Stimulated activated CD4-positive, alpha-beta T cell treated with anti-CD3 and anti-CD28 coated beads, Interleukin-1b, Interleukin-23, amount 100 ng/mL, for 1 hour (primary cell): ENCODE measurements at places on chromosomes 16 and 17.
A peak's percentile ranks its signal among the peaks of the same experiment; 100 is the strongest.

DNA sequence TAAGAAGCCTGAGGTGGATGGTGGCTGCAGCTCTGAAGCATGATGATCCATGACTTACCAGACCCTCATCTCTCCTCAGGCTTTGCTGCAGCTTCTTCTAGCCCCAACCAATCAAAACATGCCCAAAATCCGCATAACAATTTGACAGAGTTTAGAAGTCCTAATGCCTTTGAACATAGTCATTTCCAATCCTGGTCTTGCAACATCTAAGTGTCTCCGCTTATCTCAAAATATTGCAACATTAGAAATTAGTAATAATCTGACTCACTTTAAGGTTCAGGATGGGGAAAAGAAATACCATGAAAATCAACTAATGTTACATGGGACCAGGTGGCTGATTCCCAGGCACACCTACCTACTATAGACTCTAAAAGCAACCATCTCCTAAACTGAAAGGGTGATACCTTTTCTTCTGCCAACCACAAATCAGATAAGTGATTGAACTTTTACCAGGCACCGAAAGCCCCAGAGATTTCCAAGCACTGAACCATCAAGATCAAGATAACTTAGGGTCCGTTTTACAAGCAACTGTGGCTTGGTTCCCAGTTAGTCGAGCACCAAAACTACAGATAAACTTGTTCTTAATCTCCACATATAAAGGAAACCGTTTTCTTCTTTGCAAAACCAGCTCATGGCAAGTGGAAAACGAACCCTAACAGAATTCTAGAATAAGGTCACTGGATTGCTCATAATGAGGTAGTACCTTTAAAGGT lies 14.0 kb downstream of the ERN1 start:
- DNase-seq: no peak

DNA sequence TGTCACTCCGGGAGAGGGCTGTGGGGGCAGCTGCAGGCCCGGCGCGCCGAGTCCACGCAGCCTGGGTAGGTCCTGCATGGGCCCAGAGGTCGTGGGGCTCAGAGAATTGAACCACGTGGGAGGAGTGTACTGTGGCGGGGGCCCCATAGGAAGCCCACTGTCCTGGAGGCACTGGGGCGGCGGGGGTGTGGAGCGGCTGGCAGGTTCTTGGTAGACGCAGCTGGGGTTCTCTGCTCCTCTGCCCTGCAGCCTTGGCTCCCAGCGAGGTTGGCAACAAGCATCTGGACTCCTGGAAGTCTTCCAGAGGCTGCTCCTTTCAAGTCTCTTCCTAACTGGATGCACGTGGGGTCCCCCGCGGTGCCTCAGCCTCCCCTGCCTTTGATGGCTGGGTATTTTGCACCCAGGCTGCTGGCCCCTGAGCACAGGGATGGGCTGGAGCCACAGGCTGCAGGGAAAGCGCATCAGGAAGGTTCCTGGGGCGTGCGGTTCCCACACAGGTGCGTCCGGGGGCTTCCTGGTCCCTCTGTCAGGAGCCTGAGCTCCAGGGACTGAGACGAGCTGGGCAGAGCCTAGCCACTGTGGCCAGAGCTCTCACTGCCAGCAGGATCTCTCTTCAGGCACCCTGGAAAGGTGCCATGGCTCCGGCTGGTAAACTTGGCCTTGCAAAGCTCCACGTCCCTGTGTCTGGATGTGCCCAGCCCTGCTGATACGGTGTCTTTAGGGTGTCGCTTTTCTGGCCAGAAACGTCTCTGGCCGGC lies 9.3 kb downstream of the KCTD5 start:
- DNase-seq: no peak

- DNase-seq: no peak
Measured at GRCh38 chr17:74760404-74761105, 12.1 kb downstream of the NHERF1 start.

GRCh38 chr16:25633549-25633948 lies 58.2 kb upstream of the HS3ST4 start:
- DNase-seq: no peak

DNA sequence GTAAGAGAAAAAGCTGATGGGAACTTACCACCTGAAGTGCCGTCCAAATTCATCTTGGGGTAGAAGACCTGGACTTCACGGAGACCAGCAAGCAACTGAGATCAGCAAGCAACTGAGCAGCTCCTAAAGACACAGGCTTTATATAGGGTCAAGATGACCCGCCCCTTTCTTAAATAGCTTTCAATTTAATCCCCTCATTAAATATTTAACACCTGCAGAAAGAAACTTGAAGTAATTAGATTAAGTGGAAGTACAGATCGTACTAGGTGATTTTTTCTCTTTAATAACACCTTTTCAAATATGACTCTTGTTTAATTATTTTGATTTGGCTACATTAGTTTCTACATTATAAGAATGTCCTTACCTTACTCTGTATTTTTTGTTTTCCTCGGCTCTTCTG lies at the start of gene CPHXL:
CPHXL (minus strand) TSS at position 101 of the 400 bp plus-strand sequence; CDS start at position 53, 48 bp downstream.
- DNase-seq: no peak

DNA sequence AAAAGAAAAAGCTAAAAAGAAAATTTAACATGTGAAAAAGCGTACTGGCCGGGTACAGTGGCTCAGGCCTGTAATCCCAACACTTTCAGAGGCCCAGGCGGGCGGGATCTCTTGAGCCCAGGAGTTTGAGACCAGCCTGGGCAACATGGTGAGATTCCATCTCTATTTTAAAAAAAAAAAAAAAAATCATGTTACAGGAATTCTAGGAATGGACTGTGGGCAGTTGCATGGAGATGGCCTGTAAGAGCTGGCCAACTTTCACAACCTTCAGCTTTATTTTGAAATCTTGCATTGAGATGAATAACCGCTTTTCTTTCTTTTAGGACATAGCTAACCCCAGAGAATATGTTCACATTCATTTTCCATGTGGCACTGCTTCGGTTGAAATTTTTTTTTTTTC lies 8.2 kb upstream of the CIAO3 start:
- no peak for DNase-seq

DNA sequence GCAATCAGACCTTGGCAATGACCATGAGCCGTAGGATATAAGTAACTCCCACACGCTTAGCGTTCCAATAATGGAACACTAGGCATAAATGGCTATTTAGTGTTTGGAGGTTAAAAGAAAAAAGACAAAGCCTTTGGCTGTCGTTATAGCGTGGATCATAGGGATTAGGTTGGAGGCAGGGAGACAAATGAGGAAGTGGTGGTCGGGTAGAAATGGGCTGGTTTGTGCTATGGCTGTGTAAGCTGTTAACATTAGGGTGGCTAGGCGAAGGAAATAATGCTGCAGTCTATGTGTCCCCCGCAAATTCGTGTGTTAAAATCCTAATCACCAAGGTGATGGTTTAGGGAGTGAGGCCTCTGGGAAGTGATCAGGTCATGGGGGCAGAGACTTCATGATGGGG lies 120.4 kb upstream of the IRX6 start:
- DNase-seq: no peak

DNA sequence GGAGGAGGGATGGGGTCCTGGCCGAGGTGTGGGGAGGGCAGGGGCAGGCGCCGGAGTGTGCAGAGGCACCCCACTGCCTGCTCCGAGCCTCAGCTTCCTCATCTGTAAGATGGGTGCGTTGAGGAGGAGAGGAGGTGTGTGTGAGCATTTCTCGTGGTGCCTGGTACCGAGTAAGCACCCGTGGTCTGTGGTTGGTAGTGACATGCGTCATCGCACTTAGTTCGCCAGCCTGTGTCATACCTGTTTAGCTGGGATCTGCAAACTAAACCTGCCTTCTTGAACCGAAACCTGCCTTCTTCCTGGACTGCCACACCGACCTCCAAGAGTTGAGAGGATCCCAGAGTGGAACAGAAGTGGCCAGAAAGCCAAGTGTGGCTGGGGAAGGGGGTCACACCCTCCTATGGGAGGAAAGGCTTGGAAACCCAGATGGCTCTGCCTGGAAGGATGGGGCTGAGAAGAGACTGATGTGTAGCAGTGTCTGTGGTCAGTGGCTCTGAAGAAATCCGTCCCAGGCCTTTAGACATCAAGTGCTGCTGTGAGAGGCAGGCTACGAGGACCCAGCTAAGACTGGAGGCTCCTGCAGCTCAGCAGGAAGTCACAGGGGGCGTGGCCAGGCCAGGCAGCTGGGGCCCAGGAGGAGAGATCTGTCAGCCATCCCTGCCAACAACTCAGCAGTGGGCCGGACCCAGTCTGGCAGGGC lies 162.6 kb upstream of the PLCG2 start:
- DNase-seq: peak; percentile 27

- no peak for DNase-seq
Measured at GRCh38 chr17:70369391-70369790, 200.1 kb downstream of the KCNJ2 start.

- no peak for DNase-seq
Measured at GRCh38 chr17:83175119-83175821, 95.9 kb downstream of the METRNL start.

- no peak for DNase-seq
Measured at GRCh38 chr16:47079860-47080259, 63.9 kb downstream of the NETO2 start.

GRCh38 chr16:71500964-71501363 lies 11.8 kb upstream of the ZNF19 start:
- DNase-seq: no peak

GRCh38 chr17:32936894-32937500 lies 9.0 kb downstream of the TMEM98 start:
- peak; percentile 47 for DNase-seq

DNA sequence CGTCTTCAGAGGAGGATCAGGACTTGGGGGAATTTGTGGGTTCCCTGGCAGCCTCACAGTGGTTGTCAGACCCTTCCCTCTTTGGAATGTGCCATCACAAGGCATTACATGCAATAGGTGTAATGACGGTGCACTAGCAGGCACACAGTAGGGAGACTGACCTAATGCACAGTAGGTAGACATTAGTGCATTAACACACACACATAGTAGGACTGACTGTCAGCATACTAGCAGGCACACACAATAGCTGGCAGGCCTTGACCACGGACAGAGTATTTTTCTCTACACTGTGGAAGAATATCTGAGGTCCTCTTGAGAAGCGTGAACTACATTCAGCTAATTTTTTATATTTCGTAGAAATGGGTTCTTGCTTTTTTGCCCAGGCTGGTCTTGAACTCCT lies 10.9 kb upstream of the UBALD2 start:
- no peak for DNase-seq

DNA sequence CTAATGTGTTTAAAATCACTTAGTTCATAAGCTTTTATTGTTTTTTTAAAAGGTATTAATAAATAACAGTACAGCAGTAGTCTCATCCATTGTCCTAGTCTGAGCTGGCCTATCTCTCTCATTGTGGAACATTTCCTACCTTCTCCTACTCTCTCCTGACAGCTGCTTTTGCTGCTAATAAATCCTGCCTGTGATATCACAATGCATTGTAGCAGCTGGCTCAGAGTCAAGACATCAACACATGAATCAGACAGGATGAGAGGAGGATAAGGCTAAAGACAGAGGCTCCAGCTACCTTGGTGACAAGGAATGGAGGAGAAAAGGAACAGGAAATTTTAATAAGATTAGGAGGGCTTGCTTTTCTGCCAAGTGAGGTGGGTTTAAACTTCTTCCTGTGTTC lies 626.1 kb downstream of the HS3ST4 start:
- no peak for DNase-seq

DNA sequence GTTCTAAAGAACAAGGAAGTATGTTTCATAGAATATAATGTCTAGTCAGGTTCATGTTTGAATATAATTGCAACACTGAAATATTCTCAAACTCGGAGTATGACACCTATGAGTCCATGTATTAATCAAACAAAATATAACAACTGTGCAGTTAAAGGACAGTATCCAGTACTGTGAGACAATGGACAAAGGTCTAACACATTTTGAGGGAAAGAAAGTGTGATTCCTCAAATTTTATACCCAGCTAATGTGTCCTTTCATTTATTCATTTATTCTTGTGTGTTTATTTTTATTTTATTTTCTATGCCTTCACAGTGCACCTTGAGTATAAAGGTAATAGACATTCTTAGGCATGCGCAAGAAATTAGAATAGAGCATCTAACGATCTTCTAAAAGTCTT lies 401.0 kb upstream of the ZFHX3 start:
- no peak for DNase-seq

GRCh38 chr16:70746708-70747424 lies 54.1 kb downstream of the VAC14 start:
- DNase-seq: no peak

- no peak for DNase-seq
Measured at GRCh38 chr16:78065319-78065718, 34.1 kb upstream of the WWOX start.

DNA sequence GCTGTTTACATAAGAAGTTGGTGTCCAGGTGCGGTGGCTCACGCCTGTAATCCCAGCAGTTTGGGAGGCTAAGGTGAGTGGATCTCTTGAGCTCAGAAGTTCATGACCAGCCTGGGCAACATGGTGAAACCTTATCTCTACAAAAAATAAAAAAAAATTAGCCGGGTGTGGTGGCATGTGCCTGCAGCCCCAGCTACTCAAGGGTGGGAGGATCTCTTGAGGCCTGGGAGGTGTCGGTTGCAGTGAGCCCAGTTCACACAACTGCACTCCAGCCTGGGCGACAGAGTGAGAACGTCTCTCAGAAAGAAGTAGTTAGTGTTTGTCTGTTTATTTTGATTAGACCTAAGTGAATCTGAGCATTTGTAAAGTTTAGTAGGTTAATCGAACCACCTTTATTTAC lies 12.8 kb downstream of the DDX19A start:
- no peak for DNase-seq

DNA sequence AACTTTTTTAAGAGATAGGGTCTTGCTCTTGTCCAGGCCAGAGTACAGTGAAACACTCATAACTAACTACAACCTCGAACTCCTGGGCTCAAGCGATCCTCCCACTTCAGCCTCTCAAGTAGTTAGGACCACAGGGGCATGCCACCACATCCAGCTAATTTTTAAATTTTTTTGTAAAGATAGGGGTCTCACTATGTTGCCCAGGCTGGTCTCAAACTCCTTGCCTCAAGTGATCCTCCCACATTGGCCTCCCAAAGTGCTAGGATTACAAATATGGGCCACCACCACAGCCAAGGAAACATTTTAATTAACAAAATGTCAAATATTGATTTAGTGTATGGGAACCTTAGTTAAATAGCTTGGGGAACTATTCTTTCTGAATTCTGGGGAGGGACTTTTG lies 2.8 kb upstream of the DYNC1LI2 start:
- no peak for DNase-seq

- DNase-seq: no peak
Measured at GRCh38 chr16:57409870-57410587, 5.5 kb downstream of the CCL17 start.

GRCh38 chr16:29891525-29892457 lies 7.6 kb downstream of the SEZ6L2 start:
- no peak for DNase-seq

DNA sequence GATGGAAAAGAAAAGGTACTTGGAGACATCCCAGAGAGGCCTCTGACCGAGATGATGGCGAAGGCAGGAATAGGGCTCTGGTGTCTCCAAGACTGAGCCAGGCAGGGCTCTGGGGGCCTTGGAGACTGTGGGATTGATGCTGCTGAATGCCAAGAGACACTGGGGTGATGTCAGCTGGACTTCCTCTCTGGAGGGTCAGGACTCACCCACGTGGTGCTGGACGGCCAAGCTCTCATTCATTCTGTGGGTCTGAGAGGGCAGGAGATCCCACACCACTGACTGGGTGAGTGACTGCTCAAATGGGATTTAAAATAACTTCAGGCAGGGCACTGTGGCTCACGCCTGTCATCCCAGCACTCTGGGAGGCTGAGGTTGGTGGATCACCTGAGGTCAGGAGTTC lies 64.8 kb downstream of the NT5M start:
- DNase-seq: no peak
